ENCODE measurements at places on chromosomes 11 and 22. TPM values are rescaled to one million over a fixed set of nuclear protein-coding genes. Genes with fewer than 3 reads are reported as not detected.

TIGD3 gene
- total RNA-seq: 0.21 TPM

MGAT3 gene
- total RNA-seq: 19.4 TPM

RFPL2 gene
- total RNA-seq: not detected

PRR14L gene
- total RNA-seq: 44.3 TPM

PPP6R3 gene
- total RNA-seq: 87.4 TPM

APOA5 gene
- not detected for total RNA-seq

- H3K36me3 ChIP-seq: peaks cover 4% of the 10 kb centered on the region
- DNase-seq: no peak
- H3K4me1 ChIP-seq: no peaks in the 10 kb centered on the region
- H3K27me3 ChIP-seq: no peaks in the 10 kb centered on the region
- H3K4me3 ChIP-seq: no peak overlapping the region
These were observed 2.4 kb downstream of the CHEK1 start for GRCh38 chr11:125627236-125627910.

DNA sequence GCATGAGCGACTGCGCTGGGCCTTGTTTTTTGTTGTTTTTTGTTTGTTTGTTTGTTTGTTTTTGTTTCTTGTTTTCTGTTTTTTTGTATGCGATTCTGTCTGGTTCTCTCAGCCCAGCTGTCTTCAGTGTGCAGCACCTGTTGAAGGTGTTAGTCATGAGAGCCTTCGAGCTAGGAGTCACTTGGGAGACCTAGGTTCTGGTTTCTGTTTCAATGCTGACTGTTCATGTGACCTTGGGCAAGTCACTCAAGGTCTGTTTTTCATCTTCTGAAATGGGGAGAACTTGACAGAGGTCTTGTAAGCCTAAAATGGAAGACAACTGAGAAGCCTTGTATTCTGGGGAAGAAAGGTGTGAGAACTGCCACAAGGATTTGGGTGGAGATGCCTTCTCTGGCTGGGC is 1.8 kb downstream of the DCPS start:
- no peak overlapping the region for H3K27ac ChIP-seq
- H3K4me3 ChIP-seq: no peak overlapping the region
- DNase-seq: no peak
- H3K4me1 ChIP-seq: peaks cover under 1% of the 10 kb centered on the region
- H3K36me3 ChIP-seq: peaks cover 2% of the 10 kb centered on the region

DNA sequence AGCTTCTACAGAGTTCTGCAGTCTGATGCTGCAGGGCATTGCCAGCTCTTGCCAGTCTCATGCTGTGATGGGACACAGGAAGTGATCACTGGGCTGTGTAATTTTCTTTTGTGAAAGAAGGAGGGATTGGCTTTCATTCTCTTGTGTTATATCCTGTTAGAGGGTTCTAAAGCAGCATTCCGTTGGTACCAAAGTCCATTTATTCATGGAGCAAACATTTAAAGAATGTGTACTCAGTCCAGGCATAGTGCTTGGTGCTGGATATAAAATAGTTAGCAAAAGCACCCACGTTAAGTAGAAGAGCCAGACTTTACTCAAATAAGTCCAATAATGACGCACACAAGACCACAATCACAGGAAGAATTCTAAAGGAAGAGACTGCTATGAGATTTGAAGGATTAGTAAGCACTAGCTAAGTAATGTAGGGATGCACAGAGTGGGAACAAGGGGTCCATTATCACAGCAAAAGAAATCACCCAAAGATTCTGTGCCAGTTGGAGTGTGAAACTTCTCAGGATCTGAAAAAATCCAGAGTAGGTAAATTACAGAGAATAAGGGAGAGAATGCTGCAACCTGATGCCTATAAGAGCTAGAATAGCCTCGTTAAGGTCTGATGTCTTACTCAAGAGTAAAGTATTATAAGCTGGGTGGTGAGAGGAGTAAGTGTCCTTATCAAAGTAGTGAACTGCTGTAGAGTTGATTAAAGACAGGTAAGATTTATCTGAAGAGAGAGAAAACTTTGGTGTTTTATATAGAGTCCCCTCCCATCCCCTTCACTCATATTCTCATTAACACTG is 728.3 kb downstream of the METTL15 start:
- no peak overlapping the region for H3K27ac ChIP-seq
- no peaks in the 10 kb centered on the region for H3K4me1 ChIP-seq
- H3K36me3 ChIP-seq: no peaks in the 10 kb centered on the region
- no peak overlapping the region for H3K4me3 ChIP-seq
- no peak for DNase-seq
- no peaks in the 10 kb centered on the region for H3K27me3 ChIP-seq

DNA sequence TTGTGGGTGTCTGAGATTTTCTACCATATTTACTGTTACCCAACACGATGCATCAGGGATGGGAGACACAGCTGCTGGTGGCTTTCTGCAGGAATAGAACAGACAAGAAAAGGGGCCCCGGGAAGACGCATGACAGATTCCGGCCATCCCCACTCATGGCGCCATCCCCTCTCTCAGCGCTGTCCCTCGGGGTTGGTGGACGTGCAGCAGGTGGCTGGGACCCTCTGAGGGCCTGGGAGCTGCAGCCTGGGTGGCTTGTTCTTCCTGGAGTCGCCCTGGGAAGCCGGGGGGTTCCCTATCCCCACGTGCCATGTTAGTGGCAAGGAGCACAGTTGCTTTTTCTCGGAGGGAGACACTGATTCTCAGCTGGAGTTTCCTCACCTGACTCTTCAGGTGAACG is 1123.3 kb downstream of the BRD1 start:
- H3K27ac ChIP-seq: no peak overlapping the region
- no peak overlapping the region for H3K4me3 ChIP-seq
- no peaks in the 10 kb centered on the region for H3K4me1 ChIP-seq
- DNase-seq: no peak

- H3K36me3 ChIP-seq: no peaks in the 10 kb centered on the region
- H3K4me3 ChIP-seq: no peak overlapping the region
- peaks cover 22% of the 10 kb centered on the region for H3K4me1 ChIP-seq
- no peak overlapping the region for H3K27ac ChIP-seq
- DNase-seq: peak; percentile 24
These were observed 133.6 kb downstream of the DSCAML1 start for GRCh38 chr11:117663414-117663813.

DNA sequence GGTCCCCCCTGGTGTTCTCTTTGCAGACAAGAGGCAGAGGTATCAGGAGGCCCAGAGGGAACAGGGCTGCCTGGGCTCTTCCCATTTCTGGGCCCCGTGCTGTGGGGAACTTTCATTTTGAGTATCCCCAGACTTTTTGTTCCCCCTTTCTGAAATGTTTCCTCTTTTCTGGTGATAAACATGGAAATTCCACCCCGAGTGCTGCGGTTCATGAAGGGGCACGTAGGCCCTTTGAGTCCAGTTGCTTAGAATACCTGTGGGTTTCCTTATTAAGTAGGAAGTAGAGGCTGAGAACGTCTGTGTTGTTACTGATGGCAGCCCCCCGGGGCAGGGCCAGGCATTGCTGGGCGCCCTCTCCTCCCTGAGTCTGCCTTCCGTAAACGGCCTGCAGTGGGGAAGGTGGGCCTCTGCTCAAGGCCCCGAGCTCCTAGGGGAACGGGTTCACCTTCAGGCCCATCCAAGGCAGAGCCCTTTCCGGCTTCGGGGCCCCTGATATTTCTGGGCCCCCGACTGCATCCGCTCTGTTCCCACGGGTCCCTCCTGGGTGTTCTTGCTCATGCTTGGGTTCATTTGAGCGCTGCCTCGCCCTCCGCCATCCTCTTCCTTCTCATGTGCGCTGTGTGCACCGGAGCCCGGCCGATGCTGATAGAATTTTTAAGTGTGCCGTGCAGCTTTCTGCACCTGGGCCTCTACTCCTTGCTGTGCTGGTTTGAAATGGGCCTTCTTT is 12.0 kb downstream of the TBC1D22A start:
- H3K36me3 ChIP-seq: no peaks in the 10 kb centered on the region
- no peaks in the 10 kb centered on the region for H3K27me3 ChIP-seq
- H3K27ac ChIP-seq: no peak overlapping the region
- DNase-seq: no peak
- peaks cover 45% of the 10 kb centered on the region for H3K4me1 ChIP-seq

- DNase-seq: no peak
- no peaks in the 10 kb centered on the region for H3K36me3 ChIP-seq
These were observed 8.9 kb downstream of the TMPRSS6 start for GRCh38 chr22:37100589-37101127.

DNA sequence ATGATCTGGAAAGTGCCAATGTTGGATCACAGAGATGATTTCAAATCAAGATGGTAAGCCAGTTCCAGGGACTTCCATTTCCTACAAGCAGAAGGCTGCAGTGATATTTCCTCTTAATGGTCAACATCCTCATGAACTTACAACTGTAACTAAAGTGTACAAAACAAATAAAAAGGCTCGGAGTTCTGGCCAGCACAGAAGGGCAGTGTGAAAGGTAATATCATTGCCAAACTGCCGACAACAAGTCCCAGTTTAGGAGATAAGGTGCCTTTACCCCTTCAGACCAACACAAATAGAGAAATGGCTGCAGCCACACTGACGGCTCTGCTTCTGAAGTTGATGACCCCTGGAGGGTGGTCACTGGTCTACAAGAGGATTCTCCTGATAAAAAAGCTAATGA is 91.1 kb downstream of the ETS1 start:
- H3K27ac ChIP-seq: peak overlapping the region; percentile 90
- no peak for DNase-seq
- no peaks in the 10 kb centered on the region for H3K27me3 ChIP-seq
- peaks cover 29% of the 10 kb centered on the region for H3K4me1 ChIP-seq
- H3K4me3 ChIP-seq: no peak overlapping the region
- no peaks in the 10 kb centered on the region for H3K36me3 ChIP-seq

DNA sequence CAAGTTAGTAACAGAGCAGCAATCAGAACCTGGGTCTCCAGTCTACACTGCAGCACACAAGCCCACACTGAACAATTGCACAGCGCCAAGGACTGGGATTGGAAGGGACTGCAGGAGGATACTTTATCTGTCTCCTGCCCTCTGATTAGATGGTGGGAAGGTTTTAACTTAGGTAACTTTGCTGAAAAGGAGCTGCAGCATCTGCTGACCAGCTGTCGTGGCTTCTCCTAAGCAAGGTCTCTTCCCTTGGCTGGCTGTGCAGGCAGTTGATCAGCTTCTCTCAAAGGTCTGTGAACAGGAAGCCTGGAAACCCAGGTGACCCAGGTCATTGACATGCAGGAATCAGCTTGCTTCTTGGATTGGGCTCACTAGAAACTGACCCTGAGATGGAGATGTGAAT is 82.4 kb downstream of the ISX start:
- H3K36me3 ChIP-seq: no peaks in the 10 kb centered on the region
- H3K27ac ChIP-seq: no peak overlapping the region
- DNase-seq: no peak
- peaks cover 2% of the 10 kb centered on the region for H3K27me3 ChIP-seq
- no peak overlapping the region for H3K4me3 ChIP-seq
- H3K4me1 ChIP-seq: no peaks in the 10 kb centered on the region

DNA sequence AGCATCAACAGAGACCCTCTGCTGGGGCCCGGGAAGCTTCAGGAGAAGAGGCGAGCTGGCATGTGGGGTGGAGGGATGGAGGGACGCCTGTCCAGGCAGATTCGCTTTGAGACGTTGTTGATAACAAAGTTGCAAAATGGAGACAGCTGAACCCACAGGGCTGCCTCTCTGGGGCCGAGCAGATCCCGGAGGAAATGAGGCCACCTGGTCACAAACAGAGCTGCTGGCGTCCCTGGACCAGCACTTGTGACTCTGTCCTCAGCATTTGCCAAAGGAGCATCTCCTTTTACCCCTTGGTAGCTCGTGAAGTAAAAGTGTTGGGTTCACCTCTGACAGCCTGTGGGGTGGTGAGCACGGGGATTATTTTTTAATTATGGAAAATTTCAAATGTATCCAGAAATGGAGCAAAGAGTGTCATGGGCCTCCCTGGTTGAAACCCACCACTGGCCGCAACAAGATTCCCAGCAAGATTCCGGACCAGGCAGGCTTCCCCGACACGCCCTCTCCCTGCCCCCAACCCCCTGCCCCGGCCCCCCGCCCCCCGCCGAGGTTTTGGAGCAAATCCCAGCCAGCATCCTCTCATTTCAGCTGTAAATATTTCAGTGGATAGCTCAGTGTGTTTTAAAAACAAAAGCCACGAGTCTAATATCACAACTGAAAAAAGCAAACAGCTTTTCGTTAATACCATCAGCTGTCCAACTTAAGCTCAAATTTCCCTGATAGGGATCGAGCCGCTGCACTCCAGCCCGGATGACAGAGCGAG is 20.3 kb downstream of the GRAMD4 start:
- no peak overlapping the region for H3K4me3 ChIP-seq
- no peak overlapping the region for H3K27ac ChIP-seq

GRCh38 chr11:134333312-134333711 is 1.5 kb downstream of the GLB1L2 start:
- no peaks in the 10 kb centered on the region for H3K36me3 ChIP-seq
- peaks cover 26% of the 10 kb centered on the region for H3K27me3 ChIP-seq
- H3K4me1 ChIP-seq: peaks cover 7% of the 10 kb centered on the region
- no peak overlapping the region for H3K27ac ChIP-seq
- H3K4me3 ChIP-seq: no peak overlapping the region
- DNase-seq: no peak

DNA sequence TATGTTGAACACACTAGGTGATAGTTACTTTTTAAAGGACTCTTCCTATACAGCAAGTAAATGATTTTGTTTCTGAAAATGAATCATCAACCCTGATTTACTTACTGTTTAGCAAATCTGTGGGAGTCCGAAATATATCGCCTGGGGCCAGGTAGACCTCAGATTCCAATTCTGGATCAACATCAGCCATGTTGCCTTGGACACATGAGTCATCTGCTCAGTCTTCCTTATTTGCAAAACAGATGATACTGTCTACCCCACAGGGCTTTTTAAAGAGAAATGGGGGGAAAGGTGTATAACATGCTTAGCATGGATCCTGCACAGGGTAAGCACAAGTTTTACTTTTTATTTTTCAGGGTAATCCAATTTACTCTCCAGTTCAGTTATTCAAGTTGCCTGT is 324.2 kb downstream of the TENM4 start:
- DNase-seq: no peak
- H3K27ac ChIP-seq: no peak overlapping the region
- no peaks in the 10 kb centered on the region for H3K27me3 ChIP-seq
- H3K36me3 ChIP-seq: no peaks in the 10 kb centered on the region
- H3K4me1 ChIP-seq: no peaks in the 10 kb centered on the region
- no peak overlapping the region for H3K4me3 ChIP-seq

GRCh38 chr11:73716153-73717056 is 44.5 kb downstream of the RAB6A start:
- peaks cover 2% of the 10 kb centered on the region for H3K4me1 ChIP-seq
- peaks cover 3% of the 10 kb centered on the region for H3K36me3 ChIP-seq
- H3K27me3 ChIP-seq: no peaks in the 10 kb centered on the region
- H3K4me3 ChIP-seq: no peak overlapping the region

Measured in lung (tissue), 17 donors.